ENCODE measurements at places on chromosomes 7 and 10. TPM values are rescaled to one million over a fixed set of nuclear protein-coding genes. Genes with fewer than 3 reads are reported as not detected.

- H3K27me3 ChIP-seq, result no peaks in the 10 kb centered on the region
- peak overlapping the region; percentile 89 for H3K27ac ChIP-seq
- H3K36me3 ChIP-seq, result peaks cover 15% of the 10 kb centered on the region
- H3K4me3 ChIP-seq, result peak overlapping the region; percentile 80
- peak; percentile 50 for DNase-seq
- H3K4me1 ChIP-seq, result peaks cover 20% of the 10 kb centered on the region
Measured at GRCh38 chr7:6637544-6638229, 569 bp downstream of the ZNF316 start.

GRCh38 chr10:71042216-71042615 lies 153.9 kb upstream of the PCBD1 start:
- peaks cover 13% of the 10 kb centered on the region for H3K4me1 ChIP-seq
- peaks cover 10% of the 10 kb centered on the region for H3K27me3 ChIP-seq
- no peak overlapping the region for H3K27ac ChIP-seq
- no peak for DNase-seq
- H3K36me3 ChIP-seq, result no peaks in the 10 kb centered on the region

DNA sequence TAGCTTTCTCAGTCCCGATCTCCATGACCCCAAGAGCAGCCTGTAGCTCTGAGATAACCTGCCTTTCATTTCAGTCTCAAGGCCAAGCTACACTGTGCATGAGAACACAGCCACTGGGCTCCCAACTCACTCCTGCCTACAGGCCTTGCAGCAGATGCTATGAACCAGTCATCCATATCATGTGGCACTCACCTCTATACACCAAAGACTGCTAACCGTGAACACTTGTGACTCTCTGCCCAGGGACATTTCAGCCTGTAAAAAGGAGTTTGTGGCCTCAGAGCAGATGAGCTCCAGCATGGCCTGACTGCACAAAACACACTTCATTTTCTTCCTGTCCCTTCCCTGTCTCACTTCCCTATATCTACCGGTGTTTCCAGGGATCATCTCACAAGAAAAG lies 56.9 kb upstream of the NPY start:
- DNase-seq, result no peak
- no peak overlapping the region for H3K27ac ChIP-seq
- H3K4me3 ChIP-seq, result no peak overlapping the region
- peaks cover 21% of the 10 kb centered on the region for H3K4me1 ChIP-seq

DNA sequence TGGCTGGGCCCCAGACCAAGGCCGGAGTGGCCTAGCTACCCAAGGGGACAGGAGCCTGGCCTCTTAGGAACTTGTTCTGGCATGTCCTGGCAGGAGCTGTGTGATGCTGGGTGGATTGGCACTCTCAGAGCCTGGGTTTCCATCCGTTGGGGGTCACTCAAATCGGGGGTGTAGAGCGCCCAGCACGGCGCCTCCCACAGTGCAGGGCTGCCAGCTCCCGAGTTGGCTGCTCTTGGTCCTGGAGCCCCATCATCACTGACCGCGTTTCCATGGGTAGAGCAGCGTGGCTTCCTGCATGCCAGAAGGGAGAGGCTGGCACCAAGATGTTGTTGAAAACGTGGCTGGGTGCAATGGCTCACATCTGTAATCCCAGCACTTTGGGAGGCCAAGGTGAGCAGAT lies 70.3 kb downstream of the UNCX start:
- no peak for DNase-seq
- H3K27me3 ChIP-seq, result peaks cover 31% of the 10 kb centered on the region
- no peak overlapping the region for H3K27ac ChIP-seq
- H3K36me3 ChIP-seq, result no peaks in the 10 kb centered on the region
- H3K4me3 ChIP-seq, result no peak overlapping the region

LRRD1 gene
- total RNA-seq, result 0.50 TPM

SEMA4G gene
- total RNA-seq, result 22.2 TPM

CTBP2 gene
- total RNA-seq, result 122 TPM

PRKG1 gene
- 37.0 TPM for total RNA-seq
